NCI-H1417 (cell line): ENCODE measurements at places on chromosomes 12 and 14.

DNA sequence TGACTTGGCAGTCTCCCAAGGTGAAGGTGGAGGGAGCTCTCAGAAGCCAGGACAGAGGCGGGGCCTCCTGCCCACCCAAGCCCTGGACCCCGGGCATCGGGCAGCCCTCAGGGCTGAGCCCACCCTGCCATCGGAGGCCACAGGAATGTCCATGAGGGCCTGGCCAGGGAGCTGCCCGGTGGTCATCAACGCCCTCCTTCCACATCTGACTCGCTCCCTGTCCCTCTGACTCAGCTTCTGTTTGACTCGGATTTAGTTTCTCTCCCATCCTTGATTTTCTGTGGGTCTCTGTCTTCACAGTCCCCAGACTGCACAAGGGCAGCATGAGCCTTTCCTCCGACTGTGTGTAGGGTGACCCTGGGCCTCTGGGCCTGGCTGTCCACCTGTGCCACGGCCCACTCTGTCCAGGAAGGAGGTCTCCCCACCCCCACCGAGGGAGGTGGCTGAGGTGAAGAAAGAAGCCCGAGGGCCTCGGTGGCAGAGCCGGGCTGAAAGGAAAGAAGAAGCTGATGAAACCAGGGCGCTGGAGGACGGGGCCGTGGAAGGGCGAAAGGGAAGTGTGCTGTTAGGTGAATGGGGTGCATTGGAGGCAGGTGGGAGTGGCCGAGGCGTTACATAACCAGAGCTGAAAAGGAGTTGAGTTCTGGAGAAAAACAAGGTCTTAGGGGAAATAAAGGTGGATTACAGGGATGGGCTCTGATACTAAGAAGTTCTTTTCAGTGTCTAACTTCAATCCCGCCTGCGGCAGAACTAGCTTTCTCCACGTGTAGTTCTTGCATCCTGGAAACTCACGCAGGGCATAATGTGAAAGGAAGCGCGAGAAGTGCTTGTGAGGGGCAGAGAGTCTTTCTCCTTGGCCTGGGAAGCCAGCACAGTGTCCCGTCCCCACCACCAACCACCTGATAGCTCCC, 16.7 kb upstream of the TMEM106C start:
- no peak for DNase-seq

DNA sequence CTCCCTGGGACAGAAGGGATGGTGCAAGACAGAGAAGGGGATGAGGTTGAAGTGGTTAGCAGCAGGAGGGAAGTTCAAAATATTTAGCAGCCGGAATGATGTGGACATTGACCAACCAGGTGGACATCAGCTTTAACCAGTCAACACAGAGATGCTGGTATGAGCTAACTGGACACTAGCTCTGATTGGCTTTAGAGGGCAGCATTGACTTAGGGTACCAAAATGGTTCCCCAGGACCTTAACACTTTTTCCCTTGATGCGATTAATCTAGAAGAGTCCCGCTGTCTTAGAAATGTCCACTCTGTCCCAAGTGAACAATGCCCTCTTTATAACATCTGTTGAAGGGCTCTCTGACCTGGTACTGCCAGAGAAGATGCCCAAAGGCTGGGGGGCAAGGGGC, 134.0 kb upstream of the GSC start:
- DNase-seq: no peak

GRCh38 chr12:50551866-50552265, 47.1 kb downstream of the DIP2B start:
- no peak for DNase-seq

- DNase-seq: no peak
Measured at GRCh38 chr12:96434107-96434506, 33.9 kb upstream of the CDK17 start.

DNA sequence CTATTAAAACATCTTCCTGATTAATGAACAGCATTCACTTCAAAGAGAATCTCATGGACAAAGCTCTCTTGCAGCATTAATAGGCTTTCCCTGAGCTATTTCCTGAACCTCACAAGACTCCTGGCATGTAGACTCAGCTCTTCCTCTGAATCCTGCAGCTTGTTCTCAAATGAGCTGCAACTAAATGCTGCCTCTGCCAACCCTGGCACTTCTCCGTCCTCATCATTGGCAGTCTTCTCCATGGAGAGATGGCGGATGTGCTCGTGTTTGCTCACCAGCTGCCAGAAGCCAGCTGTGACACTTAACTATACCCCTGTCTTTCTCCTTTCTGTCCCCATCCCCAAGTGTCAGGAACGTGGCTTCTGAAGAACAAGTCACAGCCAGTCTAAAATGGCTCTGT, 232.1 kb downstream of the FOXN3 start:
- no peak for DNase-seq

DNA sequence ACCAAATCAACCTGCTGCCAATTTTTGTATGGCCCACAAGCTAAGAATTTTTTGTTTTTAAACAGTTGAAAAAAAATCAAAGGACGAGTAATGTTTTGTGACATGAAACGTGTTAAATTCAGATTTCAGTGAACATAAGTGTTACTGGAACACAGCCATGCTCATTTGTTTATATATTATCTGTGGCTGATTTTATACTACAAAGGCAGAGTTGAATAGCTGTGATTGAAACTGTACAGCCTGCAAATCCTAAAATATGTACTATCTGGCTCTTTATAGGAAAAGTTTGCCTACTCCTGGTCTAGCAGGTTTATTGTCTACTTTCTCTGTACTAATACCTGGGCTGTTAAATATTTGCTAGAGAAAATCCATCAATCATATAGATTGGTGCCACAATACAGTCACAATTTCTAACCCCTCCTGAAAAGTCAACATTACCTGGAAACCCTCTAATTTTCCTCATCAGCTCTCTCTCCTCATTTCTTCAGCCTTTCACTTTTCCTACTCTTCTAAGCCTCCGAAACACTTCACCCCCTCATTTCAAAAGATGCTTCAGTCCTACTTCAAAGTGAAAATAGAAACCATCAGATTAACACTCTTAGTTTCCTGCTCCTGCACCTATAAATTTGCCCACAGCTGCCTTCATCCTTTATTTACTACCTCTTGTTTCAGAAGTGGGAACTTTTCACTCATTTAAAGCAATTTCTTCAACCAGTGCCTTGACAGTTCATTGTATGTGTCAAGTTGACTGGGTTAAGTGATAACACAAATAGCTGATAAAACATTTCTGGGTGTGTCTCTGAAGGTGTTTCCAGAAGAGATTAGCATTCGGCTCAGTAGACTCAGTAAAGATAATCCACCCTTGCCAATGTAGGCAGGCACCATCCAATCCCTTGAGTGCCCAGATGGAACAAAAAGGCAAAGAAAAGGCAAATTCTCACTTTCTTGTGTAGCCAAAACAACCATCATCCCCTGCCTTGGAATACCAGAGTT, 18.0 kb upstream of the C2CD5 start:
- DNase-seq: no peak

GRCh38 chr14:75794615-75795038, 133.6 kb downstream of the TTLL5 start:
- DNase-seq: no peak

DNA sequence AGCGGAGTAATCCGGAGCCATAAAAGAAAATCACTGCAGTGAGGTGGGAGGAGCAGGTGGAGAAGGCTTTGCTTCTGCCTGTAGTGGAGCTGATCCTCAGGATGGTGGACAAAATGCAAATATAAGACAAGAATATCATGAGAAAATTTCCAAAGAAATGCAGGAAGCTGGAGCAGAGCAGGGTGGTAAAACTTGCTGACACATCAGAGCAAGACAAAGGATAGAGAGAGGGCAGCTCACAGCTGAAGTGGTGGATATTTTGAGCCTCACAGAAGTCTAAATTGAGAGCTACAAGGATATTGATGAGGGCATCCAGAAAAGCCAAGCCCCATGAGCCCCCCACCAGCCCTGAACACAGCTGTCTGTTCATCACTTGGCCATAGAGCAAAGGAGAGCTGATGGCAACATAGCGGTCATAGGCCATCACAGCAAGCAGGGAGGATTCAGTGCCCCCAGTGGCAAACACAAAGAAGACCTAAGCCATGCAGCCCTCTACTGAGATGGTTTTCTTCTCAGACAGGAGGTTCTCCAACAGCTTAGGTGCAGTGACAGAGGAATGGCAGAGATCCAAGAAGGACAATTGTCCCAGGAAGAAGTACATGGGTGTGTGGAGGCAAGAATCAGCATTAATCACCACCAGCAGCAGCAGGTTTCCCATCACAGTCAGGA, 30.0 kb upstream of the ANP32D start:
- DNase-seq: no peak

DNA sequence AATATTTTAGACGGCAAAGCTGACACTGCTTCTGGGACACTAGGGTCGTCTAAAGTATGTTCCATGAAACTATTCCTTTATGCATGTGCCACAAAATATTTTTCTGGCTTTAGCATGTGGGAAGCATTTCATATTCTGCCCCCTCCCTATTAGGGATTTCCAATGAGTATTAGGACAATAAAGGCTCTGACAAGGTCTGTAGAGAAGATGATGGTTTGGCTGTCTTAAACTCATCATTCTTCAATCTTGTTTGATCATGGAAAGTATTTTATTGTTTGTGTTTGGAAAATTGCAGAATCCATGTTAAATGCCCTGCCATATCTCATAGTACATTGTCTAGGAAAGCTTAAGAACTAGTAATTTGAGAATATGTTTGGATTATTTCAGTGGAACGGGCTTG, 22.8 kb downstream of the SERPINA1 start:
- DNase-seq: no peak

DNA sequence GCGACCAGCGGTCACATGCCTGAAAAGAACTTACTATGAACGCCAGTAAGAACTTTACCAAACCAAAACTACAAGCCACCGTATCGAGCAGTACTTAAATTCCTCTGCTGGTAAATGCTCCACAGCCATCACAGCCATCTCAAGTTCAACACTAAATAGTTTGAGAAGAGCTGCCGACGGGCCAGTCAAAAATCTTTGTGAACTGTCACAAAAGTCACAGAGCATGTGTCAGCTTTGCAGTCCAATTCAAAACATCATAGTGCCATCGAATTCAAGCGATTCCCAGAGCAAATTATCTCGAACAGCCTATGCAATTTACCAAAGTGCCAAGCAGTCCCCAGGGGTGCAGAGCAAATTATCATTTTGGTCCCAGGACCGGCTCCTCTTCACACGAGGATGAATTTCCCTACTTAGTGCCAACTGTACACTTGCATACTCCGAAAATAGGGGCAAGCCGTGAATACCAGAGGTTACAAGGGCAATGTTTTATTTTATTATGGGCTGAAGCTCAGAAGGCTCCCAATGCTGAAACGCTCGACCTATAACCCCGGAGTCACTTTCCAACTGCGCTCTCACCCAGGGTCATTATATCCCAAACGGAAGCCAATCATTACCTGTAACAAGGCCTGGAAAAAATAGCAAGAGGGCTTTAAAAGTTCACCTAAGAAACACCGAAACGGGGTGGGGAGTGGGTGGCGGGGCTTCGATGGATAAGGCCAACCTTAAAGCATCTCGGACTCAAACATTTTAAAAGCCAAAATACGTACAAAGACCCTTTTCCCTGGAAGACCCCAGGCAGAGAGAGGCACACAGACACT, 1.1 kb downstream of the LRP6 start:
- DNase-seq: peak; percentile 42

- DNase-seq: peak; percentile 70
Measured at GRCh38 chr12:41515953-41516352, 327.8 kb downstream of the PDZRN4 start.

GRCh38 chr14:35576260-35576659, 42.3 kb downstream of the INSM2 start:
- DNase-seq: no peak

- DNase-seq: no peak
Measured at GRCh38 chr14:53391156-53391555, 238.0 kb upstream of the DDHD1 start.

DNA sequence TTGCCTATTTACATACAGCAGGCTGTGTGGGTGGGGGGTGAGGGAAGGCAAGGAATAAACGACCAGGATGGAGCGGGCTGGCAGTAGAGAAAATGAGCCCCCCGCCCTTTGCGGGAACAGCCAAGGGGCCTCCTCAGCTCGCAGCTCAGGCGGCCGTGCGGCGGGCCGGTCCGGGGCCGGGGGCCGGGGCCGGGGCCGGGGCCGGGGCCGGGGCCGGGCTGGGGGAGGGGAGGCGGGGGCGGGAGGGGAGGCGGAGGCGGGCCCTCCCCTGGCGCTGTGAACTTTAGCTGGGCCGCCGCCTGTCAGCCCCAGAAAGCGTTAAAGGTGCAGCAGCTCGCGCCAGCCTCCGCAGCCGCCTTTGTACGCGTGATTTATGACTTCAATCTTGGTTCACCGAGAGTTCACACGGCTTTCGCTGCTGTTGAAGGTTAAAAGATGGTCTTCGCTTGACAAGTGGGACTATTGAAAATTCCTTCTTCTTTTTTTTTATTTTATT, 28.8 kb downstream of the HOXC4 start:
- peak; percentile 85 for DNase-seq

- DNase-seq: peak; percentile 96
Measured at GRCh38 chr12:119679081-119679480, 11.1 kb downstream of the PRKAB1 start.

DNA sequence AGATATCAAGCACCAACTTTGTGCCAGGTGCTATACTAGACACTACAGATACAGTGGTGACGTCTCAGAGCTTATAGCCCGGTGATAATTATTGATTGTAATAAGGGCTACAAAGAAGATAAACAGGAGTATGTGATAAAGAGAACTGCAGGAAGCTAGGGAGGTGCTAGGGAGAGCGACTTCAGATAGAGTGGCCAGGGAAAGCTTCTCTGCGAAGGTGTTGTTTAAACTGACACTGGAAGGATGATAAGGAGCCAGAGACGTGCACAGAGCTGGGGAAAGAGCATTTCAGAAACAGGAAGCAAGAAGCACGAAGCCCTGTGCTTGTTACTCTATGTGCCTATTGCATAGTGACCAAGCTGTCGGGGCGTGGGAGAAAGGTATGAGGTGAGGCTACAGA, 48.1 kb upstream of the OTX2 start:
- no peak for DNase-seq

GRCh38 chr12:93468008-93468371, 676 bp downstream of the MRPL42 start:
- no peak for DNase-seq

DNA sequence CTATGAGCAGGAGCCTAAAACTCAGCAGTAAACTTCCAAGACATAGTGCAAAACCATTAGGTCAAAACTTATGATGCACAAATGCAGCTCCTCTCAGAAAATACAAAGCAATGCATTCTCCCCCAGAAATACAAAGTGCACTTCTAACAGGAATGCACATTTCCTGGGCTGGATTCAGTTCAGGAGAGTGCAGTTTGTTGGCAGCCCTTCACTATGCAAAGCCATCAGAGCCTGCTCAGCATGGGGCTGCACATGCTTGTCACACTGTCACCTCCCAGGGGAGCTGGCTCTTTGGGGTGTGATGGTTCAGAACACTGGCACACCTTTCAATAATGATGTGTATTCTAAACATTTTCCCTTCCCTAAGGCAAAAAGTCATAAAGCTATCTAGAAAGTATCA, 110.4 kb downstream of the KCNK10 start:
- DNase-seq: no peak

- DNase-seq: no peak
Measured at GRCh38 chr12:107571492-107571891, 114.1 kb upstream of the PWP1 start.
